ENCODE measurements at places on chromosomes 3 and 15.

DNA sequence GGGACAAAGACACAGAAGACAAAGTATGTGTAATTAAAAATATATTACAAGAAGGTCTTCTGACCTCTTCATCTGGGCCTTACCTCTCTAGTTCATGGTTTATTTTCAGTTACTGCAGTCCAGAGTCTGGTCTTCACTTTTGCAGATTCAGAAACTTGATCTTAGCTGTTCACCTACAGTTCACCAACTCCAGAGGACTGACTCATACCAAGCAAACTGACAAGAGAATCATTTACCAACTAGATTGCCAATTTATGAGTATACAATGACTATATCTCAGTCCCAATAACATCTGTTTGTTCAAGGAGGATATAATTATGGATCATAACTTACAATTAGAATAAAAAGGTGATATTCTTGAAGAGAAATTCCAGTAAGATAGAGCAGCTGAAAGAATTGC lies 9.0 kb downstream of the P2RY1 start:
- DNase-seq, result no peak

DNA sequence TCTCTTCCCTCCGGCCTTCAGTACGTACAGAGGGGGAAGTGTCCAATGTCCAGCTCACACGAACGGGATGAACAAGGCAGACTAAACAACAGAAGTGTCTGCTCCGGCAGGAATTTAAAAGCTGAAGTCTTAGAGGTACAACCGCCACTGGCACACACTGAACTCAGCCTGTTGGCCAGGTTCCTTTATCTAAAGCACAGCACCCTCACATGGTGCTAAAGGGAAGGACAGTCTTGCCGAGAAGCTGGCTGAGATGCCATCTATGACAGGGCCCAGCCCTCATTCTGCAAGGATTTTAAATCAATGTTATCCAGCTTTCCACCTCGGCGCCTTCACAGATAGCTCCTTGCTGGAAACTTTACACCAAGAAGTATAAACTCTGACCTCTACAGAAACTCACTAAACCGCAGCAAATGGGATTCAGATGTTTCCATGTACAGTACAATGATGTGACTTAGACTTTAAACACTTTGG lies 2.8 kb downstream of the ADAMTS17 start:
- DNase-seq, result no peak

DNA sequence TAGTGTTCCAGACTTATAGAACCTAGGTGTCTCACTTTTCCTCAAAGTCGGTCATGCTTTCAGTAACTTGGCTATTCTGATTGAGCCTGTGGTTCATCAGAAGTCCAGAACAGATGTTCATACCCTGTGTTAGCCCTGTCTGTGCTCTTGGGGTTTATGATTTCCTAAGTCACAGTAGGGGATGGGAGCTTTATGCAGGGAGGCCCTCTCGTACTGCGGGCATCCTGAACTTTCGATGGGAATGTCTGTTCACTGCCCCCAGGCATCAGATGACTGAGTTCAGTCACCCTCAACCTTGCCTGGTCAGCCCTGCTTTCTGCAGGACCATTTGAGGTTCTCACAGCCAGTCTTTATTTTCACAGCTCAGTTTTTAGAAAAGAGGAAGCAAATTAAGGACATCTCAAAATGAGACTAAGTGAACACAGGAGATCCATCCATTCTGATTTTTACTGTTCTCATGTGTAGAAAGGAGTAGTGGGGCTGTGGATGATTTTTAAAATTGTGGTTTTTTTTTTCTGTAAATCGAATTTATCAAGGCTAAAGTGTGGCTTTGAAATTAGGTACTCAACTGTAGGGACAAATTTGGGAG lies 71.3 kb downstream of the CMTM8 start:
- DNase-seq, result no peak

- no peak for DNase-seq
Measured at GRCh38 chr3:171417813-171418212, 42.4 kb downstream of the TNIK start.

GRCh38 chr15:28030801-28031200 lies 68.3 kb downstream of the OCA2 start:
- no peak for DNase-seq

GRCh38 chr3:52463416-52463815 lies 8.0 kb downstream of the NISCH start:
- DNase-seq, result no peak

- no peak for DNase-seq
Measured at GRCh38 chr3:124229420-124229819, 237.5 kb upstream of the ROPN1 start.

- no peak for DNase-seq
Measured at GRCh38 chr3:111739311-111739911, 119.7 kb upstream of the PHLDB2 start.

DNA sequence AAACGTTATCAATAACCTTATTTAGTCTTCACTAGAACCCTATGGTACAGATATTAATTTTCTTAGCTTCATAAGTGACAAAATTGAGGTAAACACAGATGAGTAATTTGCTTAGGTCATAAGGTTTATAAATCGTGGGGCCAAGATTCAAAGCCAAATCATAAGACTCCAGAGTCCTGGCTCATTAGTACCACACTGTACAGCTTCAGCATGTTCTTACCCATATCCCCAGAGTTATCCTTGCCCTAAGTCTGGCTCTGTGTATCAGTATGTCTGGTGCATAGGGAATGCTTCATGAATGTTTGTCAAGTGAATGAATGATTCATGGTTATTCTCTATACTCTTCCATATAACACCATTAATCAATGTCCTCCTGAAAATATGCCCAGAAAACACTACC lies 45.6 kb upstream of the ST3GAL6 start:
- DNase-seq, result no peak

DNA sequence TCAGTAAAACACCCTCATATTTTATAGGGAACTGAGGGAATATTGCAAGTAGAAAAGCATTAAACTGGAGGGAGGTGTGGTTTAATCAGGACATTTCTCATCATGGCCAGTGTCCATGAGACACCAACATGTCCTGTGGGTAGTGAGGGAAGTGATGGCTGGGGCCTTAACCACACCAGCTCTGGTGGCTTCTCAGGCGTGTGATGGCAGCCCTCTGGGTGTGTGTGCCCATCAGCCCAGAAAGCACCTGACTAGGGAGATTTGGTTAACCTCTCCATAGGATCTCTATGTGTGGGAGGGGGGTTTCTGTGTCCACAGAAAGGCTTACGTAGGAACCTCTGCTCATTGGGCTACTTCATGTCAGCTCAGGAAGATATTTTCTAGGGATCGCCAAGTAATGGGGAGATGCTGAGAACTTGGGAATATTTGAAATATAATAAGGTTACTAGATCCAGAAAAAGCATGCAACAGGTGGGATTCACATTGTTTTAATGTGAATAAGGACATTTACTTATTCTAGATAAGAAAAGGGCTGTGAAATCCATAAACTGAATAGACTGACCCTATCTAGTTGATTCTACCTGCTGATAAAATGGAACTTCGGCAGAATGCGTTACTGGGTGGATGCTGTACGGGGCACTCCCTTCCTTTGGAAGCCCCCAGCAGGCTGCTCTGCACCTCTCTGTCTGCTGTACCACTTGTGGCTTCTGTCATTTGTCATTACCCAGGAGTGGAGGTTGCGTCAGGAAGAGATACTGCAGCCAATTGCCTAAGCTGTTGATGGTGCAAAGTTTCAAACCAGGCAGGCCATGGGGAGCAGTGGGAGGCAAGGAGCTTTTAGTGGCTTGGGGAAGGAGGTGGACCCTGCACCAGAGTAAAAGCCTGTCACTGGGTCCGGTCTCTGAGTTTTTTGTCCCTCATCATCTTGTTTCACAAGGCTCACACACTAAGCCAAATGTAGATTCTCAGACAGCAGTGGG lies 21.5 kb downstream of the PDHB start:
- DNase-seq, result no peak

GRCh38 chr3:142354076-142354475 lies 93.8 kb downstream of the XRN1 start:
- DNase-seq, result no peak

GRCh38 chr3:100033184-100033583 lies 81.1 kb downstream of the FILIP1L start:
- no peak for DNase-seq

DNA sequence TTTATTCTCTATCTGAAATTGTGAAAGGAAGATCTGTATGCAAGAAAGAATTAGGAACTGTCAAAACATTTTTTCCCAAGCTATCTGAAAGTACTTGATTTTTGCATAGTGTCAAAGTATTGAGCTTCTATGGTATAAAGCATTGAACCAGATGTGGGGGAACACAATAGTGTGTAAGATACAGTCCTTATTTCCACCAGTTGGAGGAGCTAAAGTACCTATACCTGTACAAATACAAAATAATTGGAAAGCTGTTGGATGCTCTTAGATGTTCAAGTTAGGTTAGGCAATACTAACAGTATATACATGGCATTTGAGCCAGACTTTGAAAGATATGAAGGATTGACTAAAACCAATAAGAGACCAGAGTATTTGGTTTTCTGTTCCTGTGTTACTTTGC lies 148.4 kb downstream of the B3GALNT1 start:
- DNase-seq, result no peak

DNA sequence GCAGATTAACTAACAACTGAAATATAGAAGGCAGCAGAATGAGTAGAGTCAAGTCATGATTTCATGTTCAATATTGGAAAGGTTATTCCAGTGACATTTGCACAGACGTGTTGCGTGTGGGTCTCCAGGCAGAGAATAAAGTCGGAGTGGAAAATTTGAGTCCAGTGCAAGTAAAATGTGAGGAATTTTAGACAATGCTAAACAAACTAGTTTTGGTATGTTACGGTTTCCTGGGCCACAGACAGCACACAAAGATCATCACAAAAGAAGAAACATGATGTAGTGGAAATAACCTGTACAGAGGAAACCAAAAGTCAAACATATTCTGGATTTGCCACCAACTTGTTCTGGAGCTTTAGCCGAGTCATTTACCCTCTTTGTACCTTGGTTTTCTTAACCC lies 367 bp downstream of the OR4F6 start:
- DNase-seq, result no peak
